ENCODE measurements at places on chromosomes 1 and 21. TPM values are rescaled to one million over a fixed set of nuclear protein-coding genes. Genes with fewer than 3 reads are reported as not detected.

DNA sequence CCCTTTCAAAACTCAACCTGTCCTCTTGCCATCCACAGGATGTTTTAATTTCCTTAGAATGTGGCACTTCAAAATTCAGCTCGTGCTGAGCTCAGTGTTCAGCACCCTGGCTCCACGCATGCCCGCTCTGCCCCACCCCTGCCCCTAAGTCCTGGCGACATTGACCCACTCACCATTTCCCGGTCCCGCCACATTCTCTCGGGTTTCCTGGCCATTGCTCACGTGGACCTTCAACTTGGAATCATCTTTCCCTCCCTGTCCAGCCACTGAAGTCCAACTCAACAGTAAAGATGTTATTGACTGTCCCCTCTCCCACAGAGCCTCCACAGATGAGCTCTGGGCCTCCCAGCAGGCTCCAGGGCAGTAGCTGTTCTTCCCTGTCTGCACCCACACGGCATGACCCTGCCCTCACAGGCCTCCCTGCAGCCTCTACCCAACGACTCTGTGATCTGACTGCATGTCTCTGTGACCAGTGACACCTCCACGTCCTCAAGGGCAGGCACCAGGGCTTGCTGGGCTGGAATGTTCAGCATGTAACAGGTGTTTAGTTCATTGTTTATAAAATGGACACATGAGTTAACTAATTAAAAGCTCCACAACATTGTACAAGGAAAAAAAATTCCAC lies 53.8 kb downstream of the ITPKB start:
- H3K36me3 ChIP-seq = peaks cover 35% of the 10 kb centered on the region
- peak overlapping the region; percentile 100 for H3K27ac ChIP-seq
- peak overlapping the region; percentile 18 for H3K4me3 ChIP-seq
- H3K27me3 ChIP-seq = no peaks in the 10 kb centered on the region

DNA sequence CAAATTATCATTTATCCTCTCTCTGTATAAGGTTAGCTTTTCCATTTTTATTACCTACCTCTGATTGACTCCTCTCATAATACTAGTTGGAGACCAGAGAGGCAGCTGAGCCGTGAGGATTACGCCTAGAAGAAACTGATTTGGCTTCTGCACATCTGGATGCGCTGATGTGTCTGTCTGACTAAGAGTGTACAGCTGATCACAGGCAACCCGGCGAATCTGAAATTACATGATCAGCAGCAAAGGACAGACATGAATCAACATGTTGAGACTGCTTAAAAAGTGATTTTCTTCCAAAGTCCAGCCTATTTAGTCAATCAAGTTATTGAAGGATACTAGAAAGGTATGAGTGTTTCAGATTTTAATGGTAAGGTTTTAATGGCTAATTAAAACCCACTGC lies 81.2 kb downstream of the PCSK9 start:
- H3K4me3 ChIP-seq = no peak overlapping the region
- no peak for DNase-seq
- no peak overlapping the region for H3K27ac ChIP-seq
- peaks cover 23% of the 10 kb centered on the region for H3K4me1 ChIP-seq
- H3K36me3 ChIP-seq = peaks cover 69% of the 10 kb centered on the region
- H3K27me3 ChIP-seq = no peaks in the 10 kb centered on the region

DNA sequence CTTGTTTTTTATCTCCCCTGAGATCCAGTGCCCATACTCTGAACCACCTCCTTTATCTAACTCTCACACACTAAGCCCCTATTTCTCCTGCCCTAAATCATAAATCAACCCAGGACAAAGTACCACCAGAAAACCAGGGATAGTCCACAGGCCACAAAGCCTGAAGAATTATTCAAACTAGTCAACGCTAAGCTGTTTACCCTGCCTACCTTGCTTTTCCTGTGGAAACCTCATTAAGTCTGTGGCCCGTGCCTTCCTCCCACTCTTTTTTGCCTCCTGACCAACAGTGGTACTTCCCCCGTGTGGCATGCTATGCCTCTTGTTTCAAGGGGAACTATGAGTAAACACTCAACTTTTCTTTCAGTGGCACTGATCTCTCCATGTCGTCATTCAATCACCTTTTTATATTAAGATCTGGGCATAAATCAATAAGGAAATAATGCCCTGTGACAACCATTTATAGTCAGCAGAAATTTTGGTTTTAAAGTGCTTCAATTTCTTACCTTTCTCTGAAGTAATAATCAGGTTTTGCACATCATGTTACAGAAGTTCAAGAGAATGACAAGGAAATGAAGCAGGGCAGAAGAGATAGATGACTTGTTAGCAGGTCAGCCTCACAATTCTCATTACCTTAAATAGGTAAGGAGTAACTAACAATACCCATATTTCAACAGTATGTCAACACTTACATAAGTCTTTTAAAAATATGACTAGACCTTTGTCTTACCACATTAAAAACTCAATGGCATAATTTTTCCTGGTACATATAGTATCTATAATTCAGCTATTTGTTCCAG lies 32.1 kb downstream of the EYA3 start:
- H3K4me3 ChIP-seq = peak overlapping the region; percentile 1
- no peaks in the 10 kb centered on the region for H3K27me3 ChIP-seq
- DNase-seq = peak; percentile 85
- H3K4me1 ChIP-seq = peaks cover 47% of the 10 kb centered on the region
- peaks cover 18% of the 10 kb centered on the region for H3K36me3 ChIP-seq
- H3K27ac ChIP-seq = peak overlapping the region; percentile 83

GRCh38 chr1:205283270-205284147 lies 38.0 kb downstream of the NUAK2 start:
- H3K4me3 ChIP-seq = no peak overlapping the region
- H3K4me1 ChIP-seq = peaks cover 85% of the 10 kb centered on the region
- no peaks in the 10 kb centered on the region for H3K27me3 ChIP-seq

DNA sequence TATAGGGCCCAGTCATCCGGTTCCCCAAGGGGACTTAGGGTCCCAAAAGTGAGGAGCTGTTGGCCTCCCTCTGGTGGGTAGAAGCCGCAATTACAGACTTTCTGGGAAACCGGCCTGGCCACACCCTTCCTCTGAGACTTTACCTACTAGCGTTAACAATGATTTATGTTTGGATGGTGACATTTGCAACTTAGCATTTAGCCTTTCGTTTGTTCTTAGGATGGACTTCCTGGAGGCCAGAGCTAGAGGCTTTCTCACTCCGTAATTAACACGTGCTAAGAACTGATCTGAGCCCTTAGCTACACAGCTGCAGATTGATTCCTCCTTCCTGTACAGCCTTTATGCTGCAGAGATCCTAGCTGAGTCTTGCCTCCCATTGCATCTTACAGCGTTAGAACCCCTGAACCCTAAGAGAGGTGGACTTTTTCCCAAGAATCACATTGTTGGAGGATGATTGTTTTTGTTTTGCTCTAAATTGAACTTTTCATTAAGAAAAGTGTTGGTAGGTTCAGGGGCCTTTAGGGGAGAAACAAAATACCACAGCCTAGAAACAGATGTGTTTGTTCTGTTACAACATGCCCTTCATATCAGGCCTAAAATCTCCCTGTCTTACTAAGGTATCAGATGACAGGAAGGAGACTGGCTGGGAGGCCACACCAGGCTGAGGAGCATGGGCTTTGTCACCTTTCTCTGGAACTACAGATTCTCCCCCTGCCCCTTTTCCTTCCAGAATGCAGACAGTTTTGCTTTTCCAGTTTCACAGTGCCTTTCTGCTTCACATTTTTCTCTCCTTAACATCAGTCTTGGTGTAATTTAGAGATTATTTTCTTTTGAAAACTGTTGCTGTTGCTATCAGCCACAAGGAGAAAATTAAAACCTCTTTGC lies 1.9 kb downstream of the S100A11 start:
- peaks cover 51% of the 10 kb centered on the region for H3K36me3 ChIP-seq
- H3K4me1 ChIP-seq = peaks cover 40% of the 10 kb centered on the region
- peak overlapping the region; percentile 90 for H3K27ac ChIP-seq
- H3K4me3 ChIP-seq = peak overlapping the region; percentile 82
- DNase-seq = peak; percentile 82
- H3K27me3 ChIP-seq = no peaks in the 10 kb centered on the region

GRCh38 chr1:217856342-217857034 lies 225.3 kb downstream of the SPATA17 start:
- H3K27me3 ChIP-seq = no peaks in the 10 kb centered on the region
- no peak overlapping the region for H3K27ac ChIP-seq
- H3K4me3 ChIP-seq = no peak overlapping the region
- DNase-seq = no peak

DNA sequence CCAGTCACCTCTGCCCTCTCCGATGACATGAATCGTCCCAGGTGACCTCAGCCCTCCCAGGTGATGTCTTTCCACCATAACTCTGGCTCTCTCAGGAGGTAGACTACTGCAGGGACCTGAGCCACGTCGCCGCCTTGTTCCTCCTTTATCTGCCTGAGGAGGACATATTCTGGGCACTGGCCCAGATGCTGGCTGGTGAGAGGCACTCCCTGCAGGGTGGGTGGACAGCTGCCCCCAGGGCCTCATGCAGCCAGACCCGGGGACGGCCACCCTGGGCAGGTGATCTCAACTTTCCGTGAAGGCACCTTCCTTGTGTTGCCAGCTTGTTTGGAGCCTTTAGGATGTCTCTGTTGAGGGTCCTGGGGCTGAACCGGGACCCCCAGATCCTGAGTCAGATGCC lies 13.9 kb upstream of the ZBTB17 start:
- no peaks in the 10 kb centered on the region for H3K36me3 ChIP-seq
- H3K4me3 ChIP-seq = no peak overlapping the region
- peaks cover 11% of the 10 kb centered on the region for H3K4me1 ChIP-seq
- no peak for DNase-seq
- no peaks in the 10 kb centered on the region for H3K27me3 ChIP-seq

DNA sequence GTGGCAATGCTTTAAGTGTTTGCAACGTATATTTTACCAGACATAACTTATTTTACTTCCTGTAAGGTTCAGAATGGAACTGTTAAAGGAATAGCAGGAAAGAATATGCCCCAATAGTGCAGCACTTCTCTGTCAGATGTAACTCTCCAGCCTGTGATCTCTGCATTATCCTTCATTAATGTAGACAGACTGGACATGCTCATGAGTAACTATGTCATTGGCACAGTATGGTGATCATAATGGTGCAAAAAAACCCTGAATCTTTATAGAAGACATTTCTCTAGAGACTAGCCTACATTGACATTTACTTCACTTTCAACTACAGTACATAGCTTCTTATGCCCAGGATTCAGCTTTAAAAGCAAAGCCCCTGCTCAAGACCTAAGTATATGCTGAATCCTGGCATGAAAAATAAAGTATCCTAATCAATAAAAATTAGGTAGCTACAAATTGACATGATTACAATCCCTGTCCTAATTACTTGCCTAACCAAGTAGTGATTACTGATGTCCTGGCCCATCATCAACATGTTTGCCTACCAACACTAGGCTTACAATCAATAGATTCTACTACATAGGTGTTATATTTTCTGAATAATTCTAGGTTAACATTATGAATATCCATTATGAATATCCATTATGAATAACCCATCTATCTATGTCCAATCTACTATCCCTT lies 13.9 kb downstream of the COX20 start:
- H3K36me3 ChIP-seq = peaks cover 72% of the 10 kb centered on the region
- peaks cover 63% of the 10 kb centered on the region for H3K4me1 ChIP-seq
- no peak overlapping the region for H3K4me3 ChIP-seq

GRCh38 chr21:46213620-46214286 lies 14.8 kb downstream of the LSS start:
- H3K36me3 ChIP-seq = peaks cover 6% of the 10 kb centered on the region
- no peaks in the 10 kb centered on the region for H3K4me1 ChIP-seq
- DNase-seq = no peak
- H3K27ac ChIP-seq = no peak overlapping the region
- H3K4me3 ChIP-seq = no peak overlapping the region

- peaks cover 46% of the 10 kb centered on the region for H3K4me1 ChIP-seq
- H3K4me3 ChIP-seq = peak overlapping the region; percentile 56
- peak; percentile 84 for DNase-seq
- no peaks in the 10 kb centered on the region for H3K27me3 ChIP-seq
- peak overlapping the region; percentile 90 for H3K27ac ChIP-seq
Measured at GRCh38 chr1:206608108-206608698, 4.1 kb downstream of the EIF2D start.

Gene ATP6V1G3
- not detected for total RNA-seq

Gene FABP3
- not detected for total RNA-seq

Gene GIPC2
- 0.09 TPM for total RNA-seq

Gene CFHR2
- total RNA-seq = not detected

Gene LIN28A
- not detected for total RNA-seq

Data from activated CD4-positive, alpha-beta T cell treated with anti-CD3 and anti-CD28 coated beads for 36 hours (primary cell).